ENCODE measurements at places on chromosomes 2 and 18.

DNA sequence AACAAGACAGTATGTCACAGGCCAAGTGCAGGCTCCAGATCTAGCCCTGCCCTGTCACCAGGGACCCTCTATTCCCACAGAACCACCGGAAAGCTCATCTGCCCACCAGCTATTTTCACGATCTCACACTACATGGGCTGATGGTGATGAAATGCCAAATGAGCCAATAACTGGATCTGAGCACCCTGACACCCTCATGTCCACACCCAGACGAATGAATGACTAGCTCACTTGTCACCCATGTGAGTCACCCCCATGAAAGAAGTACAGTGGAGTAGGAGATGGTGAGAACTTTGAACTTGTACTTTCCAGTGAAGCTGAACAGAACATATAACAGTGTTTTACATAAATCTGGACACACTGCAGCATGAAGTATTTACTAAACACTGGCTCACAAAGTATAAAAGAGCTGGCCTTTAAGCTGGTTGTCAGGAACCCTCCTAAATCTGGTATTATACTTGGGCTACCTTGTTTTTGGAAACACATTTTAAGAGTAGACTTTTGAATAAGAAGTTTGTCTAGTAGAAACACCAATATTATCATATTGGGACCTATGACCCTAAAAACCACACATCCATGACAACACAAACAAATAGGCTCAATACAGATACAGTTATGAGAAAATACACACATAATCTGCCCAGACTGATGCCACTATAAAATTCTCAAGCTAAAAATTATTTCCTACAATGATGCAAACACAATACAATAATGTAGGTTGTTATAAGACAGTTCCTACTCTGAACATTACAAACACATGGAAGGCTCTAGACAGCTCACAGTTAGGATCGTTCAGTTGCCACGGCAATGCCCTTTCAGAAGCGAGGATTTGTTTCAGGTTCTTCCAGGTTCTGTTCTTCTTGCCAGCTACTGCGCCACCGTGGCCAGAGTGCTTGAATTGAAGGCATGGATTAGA lies 19.0 kb downstream of the INO80C start:
- DNase-seq: no peak

DNA sequence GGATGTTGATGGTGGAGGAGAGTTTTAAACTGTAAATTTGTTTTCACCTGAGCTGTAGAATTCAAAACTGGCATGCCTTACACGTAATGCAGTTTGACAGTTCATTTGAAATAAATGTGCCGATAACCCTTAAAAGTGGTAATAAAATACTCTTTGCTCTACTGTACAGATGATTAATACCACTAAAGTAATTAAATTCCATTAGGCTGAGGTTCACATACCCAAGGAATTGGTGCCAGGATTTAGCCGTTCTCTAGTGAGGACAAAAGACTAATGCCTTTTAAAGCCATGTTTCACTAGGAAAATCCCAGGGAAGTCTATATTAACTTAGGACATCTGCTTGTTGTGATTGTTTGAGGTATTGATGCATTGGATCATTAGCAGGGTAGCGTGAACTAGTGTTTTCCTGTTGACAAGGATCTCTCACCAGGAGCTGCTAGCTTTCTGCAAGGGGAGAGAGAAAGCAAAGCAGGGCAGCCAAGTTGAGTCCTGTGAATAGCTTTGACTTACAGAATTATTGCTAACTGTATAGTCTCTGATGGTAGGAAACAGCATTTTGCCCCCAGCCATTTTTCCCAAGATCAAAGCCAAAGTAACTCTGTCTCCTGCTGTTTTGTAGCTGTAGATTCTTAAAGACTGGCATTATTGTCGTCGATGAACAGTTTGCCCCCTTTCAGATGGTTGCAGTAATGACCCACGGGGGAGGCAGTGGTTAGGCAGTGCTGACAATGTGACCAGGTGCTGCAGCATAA lies 280.9 kb upstream of the FANCL start:
- DNase-seq: no peak

DNA sequence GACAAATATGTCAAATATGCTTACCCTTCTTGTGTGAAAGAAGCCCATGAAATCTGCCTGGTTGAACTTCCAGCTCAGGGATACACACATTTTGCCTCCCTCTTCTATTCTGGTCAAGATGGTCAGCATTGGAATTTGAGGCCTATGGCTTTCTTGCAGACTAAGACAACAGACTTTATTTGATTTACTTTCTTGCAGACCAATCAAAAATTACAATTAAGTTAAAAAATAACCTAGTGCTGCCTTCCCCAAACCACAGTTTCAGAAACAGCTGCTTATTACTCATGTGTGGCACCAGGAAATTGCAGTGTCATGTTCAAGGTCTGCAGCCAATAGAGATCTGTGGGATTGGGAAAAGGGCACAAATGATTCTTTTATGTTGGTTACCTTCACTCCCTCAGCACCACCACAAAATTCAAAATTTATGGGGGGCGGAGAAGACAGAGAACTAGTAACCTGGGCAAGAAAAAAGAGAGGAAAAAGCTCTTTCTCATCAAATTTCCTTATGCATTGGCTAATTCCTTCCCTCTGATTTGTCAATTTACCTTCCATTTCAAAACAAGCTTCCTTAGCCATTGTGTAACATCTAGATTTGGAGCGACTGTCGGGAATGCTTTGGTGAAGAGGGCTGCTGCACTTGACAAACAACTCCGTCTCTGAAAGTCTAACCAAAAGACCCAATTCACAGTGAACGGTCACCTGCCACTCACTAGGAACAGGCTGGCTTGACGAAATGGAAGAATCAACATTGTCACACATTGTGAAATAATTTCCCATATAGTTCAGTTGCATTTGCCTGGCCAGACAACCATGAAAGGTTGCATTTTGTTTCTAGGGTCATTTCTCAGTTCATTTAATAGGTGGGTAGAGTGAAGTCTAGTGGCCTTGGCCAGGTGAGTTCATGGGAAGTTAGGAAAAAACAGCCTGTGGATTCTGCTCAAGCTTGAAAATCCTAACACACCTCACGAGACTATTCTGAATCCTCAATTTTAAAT lies 100.4 kb upstream of the FZD5 start:
- DNase-seq: no peak

GRCh38 chr2:235730115-235730514 lies 236.3 kb downstream of the AGAP1 start:
- no peak for DNase-seq

DNA sequence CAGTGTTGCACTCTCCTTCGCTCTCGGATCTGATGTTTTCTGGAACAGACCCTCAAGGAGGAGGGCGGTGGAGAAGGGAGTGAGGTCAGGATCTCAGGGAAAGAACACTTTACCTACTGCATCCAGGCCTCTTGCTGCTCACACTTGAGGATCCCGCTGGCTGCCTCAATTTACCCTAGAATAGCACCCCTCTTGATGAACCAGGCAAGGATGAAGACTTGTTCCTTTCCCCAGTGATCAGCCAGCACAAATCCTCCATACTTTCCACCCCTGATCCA lies 14.2 kb downstream of the WNT10A start:
- DNase-seq: no peak
